ENCODE measurements at places on chromosomes 6 and 20. TPM values are rescaled to one million over a fixed set of nuclear protein-coding genes. Genes with fewer than 3 reads are reported as not detected.

Gene ZKSCAN3
- polyA plus RNA-seq: 1.5 TPM

- no peak for DNase-seq
Measured at GRCh38 chr6:116840091-116840490, 11.2 kb upstream of the GPRC6A start.

- DNase-seq: no peak
Measured at GRCh38 chr6:13466304-13467215, 20.8 kb downstream of the GFOD1 start.

Gene C6orf15
- polyA plus RNA-seq: not detected

- DNase-seq: no peak
Measured at GRCh38 chr20:46811224-46812084, 83.2 kb upstream of the EYA2 start.

DNA sequence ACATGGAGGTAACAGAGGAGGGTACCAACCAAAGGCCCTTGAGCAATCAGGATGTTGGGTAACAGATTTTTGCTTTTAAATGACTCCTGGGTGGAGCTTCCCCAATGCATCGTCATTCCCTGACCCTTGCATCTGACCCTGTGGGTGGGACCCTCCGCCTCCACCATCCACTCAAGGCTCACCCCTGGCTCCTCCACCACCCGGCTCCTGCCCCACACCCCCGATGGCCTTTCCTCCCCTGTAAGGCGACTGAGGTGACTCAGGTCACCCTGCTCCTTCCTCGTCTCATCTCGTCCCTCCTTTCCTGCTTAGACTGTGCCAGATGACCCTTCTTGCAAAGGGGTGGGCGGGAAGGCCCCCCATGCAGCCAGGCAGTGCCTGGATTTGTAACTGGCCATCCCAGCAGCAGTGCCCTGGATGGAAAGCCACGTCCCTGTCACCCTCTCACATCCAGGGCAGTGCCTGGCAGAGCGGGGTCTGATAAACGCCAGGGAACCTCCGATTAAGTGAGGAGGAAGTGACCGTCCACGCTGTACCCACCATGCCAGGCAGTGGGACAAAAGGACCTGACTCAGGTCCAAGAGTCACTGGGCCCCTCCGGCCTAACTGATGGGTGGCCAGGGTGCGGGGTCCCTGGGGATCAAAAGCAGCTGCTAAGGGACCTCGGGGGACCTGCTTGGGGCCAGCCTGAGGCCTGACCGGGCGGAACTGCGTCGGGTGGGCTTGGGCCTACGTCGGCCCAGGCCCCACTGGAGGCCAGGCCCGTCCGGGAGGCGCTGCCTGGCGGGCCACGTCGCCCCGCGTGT lies 624 bp upstream of the NPEPL1 start:
- DNase-seq: no peak

DNA sequence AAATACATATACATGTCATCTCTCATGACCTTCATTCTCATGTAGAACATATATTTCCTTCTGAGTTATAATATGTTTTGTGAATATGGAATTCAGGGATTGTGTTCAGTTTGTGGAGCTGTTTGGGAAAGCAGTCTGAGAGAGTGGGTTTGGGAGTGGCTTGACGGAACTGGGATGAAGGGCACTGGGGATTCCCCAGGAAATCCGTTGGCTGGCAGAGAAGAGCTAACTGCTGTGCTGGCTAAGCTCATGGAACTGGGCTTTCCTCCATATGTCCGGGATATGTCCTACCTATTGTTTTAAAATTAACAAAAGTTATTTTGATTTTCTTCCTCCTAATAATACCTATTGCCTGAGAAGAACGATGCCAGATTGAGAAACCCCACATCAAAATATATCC lies 359.5 kb upstream of the FLRT3 start:
- DNase-seq: no peak

- DNase-seq: no peak
Measured at GRCh38 chr6:154441995-154442310, 68.5 kb downstream of the CNKSR3 start.

Gene SLC35D3
- not detected for polyA plus RNA-seq

DNA sequence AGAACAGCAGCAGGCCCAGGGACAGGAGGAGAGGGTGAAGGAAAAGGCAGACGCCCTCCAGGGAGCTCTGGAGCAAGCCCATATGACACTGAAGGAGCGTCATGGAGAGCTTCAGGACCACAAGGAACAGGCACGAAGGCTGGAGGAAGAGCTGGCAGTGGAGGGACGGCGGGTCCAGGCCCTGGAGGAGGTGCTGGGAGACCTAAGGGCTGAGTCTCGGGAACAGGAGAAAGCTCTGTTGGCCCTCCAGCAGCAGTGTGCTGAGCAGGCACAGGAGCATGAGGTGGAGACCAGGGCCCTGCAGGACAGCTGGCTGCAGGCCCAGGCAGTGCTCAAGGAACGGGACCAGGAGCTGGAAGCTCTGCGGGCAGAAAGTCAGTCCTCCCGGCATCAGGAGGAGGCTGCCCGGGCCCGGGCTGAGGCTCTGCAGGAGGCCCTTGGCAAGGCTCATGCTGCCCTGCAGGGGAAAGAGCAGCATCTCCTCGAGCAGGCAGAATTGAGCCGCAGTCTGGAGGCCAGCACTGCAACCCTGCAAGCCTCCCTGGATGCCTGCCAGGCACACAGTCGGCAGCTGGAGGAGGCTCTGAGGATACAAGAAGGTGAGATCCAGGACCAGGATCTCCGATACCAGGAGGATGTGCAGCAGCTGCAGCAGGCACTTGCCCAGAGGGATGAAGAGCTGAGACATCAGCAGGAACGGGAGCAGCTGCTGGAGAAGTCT lies 25.5 kb downstream of the C20orf173 start:
- DNase-seq: no peak

DNA sequence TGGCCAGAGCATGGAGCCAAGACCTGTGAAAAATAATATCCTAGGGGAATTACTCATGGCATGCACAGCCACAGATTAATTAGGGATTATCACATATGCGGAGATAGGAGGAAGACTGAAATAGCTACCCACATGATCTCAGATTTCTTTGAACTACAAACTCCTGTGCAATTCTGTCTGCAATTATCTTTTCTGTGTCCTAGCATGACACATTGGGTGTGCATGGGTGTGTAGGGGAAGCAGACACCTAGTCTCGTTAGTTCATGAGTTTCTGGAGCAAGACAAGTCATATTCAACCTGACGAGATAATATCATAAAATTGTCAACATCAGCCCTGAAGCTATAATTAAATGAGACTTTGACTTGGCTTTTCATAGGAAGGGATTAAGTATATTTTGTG lies 3.6 kb upstream of the SLC17A4 start:
- no peak for DNase-seq

GRCh38 chr6:135334169-135334568 lies 153.1 kb downstream of the MYB start:
- no peak for DNase-seq

GRCh38 chr20:3896853-3897583 lies 7.8 kb downstream of the PANK2 start:
- DNase-seq: no peak

DNA sequence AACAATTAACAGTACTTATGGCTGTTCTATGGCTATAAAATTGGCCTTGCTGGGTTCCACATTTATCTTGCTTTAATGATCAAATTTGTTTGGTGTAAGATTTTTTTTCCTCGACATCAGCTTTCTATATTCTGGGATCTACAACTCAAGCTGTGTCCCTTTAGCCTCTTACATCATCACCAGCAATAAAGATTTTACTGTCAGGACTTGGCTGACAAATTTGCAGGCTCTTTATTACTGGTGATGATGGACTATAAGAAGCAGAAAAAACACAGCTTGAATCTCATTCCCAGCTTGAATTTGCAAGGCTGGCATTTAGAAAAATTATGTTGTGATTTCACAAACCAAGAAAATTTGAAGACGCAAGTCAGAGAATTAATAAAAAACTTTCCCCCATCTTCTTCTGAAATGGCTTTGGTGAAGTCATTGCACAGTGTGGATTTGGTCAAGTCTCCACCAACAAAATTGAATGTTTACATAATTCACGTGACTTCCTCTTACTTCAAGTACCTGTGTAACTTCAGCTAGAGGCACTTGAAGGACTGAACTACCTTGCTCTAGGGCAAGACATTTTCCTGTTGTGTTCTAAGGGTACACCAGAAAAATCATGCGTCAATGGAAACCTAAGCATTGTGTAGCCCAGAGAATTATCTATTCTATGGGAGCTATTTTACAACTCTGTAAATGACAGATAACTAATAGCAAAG lies 175.0 kb downstream of the CBLN4 start:
- DNase-seq: no peak

GRCh38 chr6:157831018-157831369 lies 7.9 kb downstream of the SNX9 start:
- DNase-seq: no peak

GRCh38 chr6:21823371-21823770 lies 229.8 kb downstream of the SOX4 start:
- DNase-seq: no peak
